ENCODE measurements at places on chromosomes 12 and 14.

DNA sequence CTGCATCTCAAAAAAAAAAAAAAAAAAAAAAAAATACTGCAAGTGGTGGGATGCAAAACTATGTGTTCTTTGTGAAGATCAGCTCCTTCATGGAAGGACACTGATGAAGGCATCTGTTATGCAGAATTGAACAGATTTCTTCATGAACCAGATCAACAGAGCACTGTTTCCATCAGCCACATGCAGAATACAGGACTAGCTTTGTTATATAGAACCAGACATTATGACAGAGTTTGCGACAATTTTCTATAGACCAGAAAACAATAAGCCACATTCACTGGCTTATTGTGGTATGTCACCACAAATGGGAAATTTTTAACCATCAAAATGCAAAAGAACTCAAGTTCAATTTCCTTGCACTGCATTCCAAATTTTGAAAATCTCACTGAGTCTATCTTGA, 34.7 kb downstream of the CIT start:
- no peak for DNase-seq

GRCh38 chr14:102140027-102140749, 491 bp downstream of the WDR20 start:
- DNase-seq, result no peak

DNA sequence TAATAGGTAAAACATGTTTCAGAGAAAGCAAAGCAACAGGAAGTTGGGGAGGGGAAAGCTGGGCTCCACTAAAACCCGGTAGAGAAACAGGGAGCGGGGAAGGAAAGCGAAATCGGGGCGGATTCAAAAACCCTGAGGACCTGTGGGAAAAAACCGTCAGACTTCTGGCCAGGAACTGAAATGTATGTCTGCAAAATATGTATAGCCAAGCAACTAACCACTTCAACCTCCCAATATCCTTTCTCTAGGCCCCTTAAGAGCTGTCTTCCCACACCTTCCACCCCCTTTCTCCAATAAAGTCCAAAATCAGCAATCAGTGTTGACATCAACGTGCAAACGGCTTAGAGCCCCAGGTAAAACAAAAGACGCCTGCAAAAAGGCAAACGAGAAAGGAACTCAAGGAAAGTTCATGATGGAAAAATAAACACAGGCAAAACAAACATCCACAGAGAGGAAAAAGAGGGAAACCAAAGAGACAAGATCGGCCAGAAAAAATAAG, 32.8 kb downstream of the SIX1 start:
- DNase-seq, result no peak

GRCh38 chr12:5716201-5716600, 228.9 kb downstream of the ANO2 start:
- DNase-seq, result no peak

DNA sequence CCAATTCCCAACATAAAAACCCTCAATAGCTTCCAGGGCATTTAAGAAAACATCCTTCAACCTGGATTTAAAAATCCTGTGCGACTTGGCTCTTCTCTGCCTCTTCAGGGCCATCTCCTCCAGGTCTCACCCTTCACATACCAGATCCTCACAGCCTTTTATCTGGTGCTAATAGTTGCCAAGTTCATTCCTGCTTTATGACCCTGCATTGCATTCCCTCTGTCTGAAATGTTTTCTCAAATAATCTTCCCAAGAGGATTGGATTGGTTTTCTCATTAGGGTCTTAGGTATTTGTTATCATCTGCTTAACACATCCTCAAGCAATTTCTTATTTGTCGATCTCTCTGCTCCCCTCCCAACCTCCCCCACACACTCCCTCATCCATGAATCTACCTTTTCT, 832.0 kb downstream of the GALC start:
- no peak for DNase-seq

GRCh38 chr12:88367231-88367630, 213.0 kb downstream of the KITLG start:
- no peak for DNase-seq

- DNase-seq, result peak; percentile 12
These were observed 125.3 kb upstream of the HIF1A start for GRCh38 chr14:61569812-61570548.

- peak; percentile 35 for DNase-seq
These were observed 57.6 kb downstream of the BRMS1L start for GRCh38 chr14:35883677-35884293.

- DNase-seq, result no peak
These were observed 177.5 kb downstream of the ADGRD1 start for GRCh38 chr12:131131077-131131807.

- peak; percentile 24 for DNase-seq
These were observed 44.6 kb upstream of the PTCSC3 start for GRCh38 chr14:36221112-36221511.

DNA sequence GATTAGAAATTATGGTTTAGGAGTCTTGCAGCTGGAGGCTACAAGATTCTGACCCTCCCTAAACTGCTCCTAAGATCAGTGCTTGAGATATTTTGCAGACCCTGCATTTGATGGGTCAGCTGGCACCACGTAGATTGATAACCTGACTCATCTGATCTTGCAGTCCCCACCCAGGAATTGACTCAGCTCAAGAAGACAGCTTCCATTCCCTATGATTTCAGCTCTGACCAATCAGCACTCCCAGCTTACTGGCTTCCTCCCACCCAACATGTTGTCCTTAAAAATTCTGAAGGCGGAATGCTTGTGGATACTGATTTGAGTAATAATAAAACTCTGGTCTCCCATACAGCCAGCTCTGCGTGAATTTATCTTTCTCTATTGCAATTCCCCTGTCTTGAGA, 23.2 kb upstream of the MTHFD1 start:
- DNase-seq, result no peak

- DNase-seq, result no peak
These were observed 148.4 kb upstream of the SYT10 start for GRCh38 chr12:33587784-33588712.

GRCh38 chr12:117985182-117985581, 16.4 kb upstream of the KSR2 start:
- DNase-seq, result no peak

DNA sequence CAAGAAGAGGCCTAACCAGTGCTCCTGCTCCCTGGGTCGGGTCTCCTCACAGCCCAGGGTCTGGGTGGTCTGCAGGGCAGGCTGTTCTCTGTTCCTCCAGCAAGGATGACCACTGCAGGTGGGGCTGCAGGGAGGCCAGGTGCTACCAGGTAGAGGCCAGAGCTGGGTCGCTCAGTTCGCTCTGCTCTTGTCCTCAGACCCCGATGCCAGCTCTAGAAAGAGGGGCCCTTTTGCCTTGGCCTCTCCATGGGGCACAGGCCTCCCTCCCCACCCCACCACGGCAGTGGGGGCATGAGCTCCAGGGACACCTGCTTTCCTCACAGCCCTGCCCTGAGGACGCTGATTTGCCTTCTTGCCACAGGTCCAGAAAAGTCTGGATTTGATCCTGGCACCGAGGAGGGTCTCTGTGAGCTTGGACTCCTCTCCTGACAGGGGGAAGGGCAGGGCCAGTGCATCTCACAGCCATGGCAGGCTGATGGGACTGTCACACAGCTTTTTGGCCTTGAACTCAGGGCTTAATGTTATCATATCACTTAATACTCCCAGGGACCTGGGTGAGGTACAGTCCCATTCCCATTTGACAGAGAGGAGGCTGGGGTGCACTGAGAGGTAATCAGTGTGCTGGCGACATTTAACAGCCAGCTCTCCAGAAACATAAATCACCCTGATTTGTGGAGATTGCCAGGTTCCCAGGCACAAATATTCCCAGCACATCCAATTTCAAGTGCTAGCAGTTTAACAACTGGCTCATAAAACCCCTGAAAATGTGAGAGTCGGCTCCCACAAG, 273.0 kb upstream of the SFSWAP start:
- no peak for DNase-seq

DNA sequence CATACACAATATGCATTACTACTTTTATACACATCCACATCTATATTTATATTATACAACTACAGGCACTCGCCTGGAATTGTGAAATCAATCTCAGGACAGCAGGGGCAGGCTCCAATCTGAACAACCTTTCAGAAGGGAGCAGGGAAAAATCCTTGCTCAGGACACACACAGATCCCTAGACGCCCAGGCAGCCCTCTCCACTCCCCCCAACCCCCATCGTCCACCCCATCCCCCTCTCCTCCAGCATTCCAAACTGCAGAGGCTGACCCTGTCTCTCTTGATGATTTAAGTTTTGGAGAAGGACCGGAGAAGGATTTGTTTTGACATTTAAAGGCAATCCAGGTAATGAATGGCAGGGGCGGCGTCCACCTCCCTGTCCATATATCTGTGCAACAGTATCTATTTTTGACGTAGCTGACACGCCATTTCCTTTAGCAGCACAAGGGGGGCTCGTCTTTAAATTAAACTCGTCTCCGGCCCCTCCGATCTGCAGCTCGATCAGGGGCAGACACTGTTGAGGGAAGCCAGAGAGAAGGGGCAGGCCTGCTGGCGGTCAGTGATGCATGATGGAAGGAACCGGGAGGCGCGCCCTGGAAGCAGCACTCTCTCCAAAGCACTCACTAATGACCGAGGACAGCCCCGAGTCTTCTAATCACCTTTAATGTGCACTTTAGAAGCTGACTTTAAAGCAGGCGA, 95.0 kb upstream of the TBX5 start:
- no peak for DNase-seq

Data from NCI-H1436 (cell line).